ENCODE measurements at places on chromosomes 2 and 18.

- DNase-seq, result no peak
These were observed 55.4 kb upstream of the THOC1 start for GRCh38 chr18:323253-323622.

DNA sequence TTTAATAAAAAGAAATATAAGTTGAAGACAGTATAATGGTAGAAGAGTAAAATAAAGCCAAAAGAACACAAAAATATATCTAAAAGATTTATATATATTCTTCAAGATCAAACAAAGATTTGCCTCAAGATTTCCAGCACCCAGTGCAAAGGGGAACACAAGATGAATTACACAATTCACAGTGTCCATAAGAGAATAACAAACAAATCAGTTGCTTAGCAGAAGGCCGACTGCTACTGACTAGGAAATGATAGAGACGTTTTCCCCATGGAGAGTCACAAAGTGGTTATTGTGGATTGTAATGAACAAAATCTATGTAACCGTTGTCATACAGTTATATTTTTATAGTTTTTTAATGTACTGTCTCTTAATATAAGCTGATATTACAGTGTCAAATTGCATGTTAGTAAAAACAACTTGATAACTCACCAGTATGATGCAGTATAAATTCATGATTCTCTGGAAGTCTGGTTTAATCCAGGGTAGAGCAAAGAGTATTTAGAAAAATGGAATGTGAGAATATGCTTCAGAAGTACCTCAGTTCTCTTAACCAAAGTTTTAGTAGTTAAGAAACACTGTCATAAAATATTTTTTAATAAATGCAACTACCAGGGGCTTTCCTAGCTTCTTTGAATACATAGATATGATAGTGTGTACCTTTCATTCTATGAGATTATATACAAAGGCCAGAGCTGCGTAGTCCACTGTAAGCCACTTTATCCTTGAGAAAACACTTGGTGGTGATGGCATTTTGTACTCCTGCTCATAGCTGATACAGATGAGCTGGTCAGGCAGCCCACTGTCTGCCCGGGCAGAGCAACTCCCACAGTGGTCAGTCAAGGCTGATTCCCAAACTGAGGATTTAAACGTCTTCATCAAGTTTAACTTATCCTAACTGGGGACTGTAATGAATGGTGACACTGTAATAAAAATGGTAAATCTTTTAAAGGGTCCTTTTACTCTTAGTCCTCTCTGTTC is 180.5 kb upstream of the DTNA start:
- DNase-seq, result no peak

DNA sequence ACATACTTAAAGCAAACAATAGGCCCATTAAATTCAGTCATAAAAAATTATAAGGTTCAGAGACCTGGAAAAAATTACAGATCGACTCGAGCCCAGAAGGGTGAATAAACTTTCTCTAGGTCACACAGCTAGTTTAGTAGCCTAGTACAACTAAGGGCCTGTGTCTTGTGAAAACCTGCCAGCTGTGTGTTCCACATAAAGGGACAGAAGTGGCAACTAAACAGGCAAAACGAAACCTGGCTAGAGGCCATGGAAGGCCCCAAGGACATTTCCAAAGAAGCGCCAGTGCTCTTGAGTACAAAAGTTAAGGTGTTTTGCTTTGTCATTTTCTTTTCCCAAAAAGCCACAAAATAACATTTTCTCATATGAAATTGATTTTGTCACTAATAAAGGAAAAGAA is 164.9 kb downstream of the L3MBTL4 start:
- DNase-seq, result no peak

- DNase-seq, result peak; percentile 60
These were observed 14.9 kb upstream of the SNED1 start for GRCh38 chr2:240983361-240983995.
